Hematopoietic multipotent progenitor cell treated with erythropoietin and hydrocortisone succinate and interleukin-3 and kit ligand, for 6 days (in vitro differentiated cells): ENCODE measurements at places on chromosomes 6 and 20.

DNA sequence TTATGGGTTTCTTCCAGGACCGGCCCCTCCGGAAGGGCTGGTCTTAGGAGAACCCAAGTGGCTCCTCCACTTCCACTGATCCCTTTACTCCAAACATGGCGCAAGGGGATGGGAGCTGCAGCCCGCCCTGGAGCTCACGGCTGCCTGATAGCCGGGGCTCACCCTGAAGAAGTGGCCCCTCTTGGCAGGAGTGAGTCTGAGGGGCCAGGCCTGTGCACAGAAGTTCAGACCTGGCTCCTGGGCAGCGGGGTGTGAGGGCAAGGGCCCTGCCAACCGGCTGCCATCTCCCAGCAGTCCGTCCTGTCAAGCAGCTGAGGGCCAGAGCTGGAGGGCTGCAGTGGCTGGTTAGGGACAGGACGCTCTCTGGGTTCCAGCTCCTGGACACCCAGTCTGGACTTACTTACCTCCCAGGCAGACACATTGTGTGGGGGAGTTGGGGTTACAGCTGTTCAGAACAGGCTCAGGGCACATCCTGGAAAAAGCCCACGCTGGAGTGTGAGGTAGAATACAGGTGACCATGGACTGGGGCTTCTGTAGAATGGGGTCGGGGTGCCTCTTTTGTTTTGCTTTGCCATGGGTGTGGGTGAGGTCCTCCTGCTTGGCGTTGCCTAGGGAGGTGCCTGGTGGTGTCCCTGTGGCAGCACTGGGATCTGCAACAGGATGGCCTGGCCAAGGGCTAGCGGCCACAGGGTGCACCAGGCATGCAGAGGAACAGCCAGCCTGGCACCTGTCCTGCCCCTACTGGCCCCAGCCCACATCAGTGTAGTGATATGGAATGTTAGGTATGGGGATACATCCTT, 88.4 kb downstream of the ASXL1 start:
- no peak for DNase-seq

DNA sequence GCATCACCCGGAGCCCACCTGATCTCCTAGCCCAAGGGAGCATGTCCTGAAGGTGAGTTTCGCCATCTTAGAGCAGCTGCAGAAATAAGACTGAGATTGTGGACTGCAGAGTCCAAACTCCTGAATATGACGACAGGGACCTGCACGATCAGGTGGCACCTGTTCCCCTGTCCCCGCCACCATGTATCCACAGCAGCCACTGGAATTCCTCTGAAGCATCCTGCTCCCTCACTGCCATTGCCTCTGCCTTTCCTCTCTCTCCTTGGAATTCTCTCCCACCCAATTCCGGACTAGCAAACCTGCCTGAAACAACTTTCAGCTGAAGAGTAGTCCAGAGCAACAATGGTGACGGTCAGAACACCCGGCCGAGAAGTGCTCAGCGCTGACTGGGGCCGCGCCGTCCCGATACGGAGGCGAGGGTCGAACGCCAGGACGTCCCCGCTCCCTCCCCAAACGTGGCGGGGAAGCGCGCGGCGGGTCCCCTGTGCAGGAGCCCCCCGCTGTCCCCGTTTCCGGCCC, 694 bp upstream of the FAM120B start:
- DNase-seq = no peak

DNA sequence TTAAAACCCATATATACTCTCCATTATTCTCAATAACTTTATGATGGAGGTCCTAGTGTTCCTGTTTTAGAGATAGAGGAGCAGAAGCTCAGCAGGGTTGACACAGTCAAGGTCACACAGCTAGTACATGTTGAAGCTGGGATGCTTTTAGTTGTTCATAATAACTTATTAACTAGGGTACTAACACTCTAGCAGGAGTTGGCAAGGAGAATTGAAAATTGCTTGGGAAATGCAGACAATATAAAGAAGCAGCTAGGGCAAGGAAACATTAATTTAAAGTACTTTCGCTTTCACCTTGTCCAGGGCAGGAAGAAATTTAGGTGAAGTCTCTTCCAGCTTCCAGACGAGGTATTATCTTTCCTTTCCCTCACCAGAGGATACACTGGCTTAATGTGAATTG, 133.7 kb downstream of the RCAN2 start:
- DNase-seq = no peak

GRCh38 chr20:49516916-49517804, 34.7 kb upstream of the KCNB1 start:
- DNase-seq = no peak

DNA sequence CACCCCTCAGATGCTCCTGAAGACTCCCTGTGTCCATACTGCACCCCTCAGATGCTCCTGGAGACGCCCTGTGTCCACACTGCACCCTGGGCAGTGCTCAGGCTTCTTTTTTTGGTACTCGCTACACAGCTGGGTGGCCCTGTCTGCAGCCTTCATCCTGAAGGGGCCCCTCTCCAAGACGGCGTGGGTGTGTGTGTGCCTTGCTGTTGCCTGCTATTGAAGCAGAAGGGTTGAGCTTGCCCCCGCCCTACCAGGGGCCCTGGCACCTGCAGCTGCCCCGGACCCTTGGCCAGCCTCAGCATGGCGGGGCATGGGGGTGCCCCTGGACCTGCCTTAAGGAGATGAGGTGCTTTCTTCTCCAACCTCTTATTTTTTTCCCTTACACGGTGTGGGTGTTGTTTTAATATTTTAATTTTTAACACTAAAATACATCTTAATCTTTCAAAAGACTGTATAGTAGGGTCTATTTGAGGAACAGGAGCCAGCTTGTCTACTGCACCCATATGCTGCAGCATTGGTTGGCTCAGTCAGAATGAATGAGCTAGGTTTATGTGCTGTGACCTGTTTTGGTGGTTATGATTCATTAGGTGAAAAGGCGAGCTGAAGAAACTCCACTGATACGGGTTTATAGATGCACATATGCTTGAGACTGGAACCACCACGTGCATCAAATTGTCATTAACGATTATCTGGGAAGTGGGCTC, 135.9 kb downstream of the AGPAT4 start:
- no peak for DNase-seq

DNA sequence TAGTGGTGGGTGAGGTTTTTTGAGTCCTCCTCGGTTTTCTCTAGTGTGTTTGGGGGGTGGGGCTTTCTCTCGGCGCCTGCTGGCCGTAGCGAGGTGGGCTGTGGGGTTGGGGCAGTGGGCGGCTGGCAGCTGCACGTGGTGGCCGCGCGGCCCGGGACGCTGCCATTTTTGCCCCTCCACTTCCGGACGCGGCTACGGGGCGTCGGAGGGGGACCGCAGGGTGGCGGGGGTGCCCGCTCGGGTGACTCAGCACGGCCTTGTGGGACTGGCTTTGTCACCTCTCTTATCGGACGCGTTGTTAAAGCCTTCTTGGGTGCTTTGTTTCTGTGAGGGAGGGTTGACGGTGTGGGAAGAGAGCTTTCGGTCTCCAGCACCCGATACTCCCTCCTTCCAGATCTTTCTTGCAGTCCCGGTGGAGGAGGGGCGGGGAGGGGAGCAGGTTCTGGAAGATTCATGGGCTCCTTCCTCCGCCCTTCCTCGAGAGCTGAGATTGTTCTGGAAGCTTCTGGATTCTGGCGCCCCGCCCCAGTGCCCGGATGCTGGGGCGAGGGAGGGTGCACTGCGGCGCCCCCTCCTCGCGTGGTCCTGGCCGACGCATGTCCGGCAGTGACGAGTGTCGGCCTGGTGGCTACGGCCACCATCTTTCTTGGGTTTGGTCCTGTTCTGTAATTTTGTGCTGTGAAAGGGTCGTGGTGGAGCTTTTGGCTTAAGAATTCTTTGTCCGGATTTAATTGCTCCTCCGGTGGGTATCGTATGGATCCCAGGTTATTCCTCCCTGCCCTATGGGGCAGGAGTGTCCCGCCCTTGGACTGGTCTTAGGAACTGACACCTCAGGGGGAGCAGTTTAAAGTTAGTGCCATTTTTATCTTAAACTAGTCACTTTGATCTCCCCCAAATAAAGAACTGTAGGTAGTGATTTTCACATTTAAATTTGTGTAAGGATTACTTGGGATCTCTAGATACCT, 719 bp downstream of the HSP90AB1 start:
- DNase-seq = peak; percentile 90

- DNase-seq = peak; percentile 75
Observed at GRCh38 chr6:26124781-26125685, 37.8 kb downstream of the HFE start.

- peak; percentile 77 for DNase-seq
Observed at GRCh38 chr20:40506537-40506939, 182.5 kb downstream of the MAFB start.

DNA sequence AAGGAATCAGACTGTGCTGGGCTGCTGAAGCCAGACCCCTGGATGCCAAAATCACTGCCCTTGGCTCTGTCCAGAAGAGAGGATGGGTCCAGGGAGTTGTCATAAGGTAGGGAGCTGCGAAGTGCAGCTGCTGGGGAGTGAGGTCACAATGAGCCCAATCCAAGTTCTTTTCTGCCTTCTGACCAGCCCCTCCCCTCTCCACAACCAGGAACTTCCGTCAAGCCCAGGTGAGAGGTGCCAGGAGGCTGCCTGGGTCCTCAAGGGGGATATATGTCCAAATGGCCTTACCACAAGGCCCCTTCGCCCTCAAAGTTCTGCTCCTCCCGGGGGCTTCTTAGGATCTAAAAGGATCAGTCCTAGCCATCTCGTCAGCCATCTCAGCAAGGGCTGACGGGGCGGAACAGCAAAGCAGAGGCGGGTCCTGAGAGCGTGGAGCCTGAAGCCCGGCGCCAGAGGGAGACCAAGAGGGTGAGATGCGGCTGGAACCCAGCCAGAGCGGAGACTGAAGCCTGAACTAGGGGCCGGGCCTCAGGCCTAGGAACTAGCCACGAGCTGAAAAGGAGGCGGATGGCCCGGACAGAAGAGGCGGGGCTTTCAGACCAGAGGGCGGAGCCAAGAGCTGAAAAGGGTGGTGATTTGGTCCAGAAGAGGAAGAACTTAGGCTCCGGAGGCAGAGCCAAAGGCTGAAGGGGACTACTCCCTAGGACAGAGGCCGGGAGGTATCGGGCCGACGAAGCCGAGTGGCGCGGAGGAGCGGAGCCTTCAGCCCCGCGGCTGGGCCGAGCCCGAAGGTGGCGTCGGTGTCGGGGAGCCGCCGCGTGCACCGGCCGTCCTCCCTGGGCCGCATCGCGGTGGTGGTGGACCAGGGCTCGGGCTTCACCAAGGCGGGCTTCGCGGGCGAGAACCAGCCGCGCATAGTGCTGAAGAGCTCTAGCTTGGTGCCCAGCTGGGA, at the start of gene ACTL10:
ACTL10 (plus strand) TSS at position 651 of the 952 bp plus-strand sequence. CDS start 555 bp downstream, outside the sequence.
- DNase-seq = peak; percentile 99

DNA sequence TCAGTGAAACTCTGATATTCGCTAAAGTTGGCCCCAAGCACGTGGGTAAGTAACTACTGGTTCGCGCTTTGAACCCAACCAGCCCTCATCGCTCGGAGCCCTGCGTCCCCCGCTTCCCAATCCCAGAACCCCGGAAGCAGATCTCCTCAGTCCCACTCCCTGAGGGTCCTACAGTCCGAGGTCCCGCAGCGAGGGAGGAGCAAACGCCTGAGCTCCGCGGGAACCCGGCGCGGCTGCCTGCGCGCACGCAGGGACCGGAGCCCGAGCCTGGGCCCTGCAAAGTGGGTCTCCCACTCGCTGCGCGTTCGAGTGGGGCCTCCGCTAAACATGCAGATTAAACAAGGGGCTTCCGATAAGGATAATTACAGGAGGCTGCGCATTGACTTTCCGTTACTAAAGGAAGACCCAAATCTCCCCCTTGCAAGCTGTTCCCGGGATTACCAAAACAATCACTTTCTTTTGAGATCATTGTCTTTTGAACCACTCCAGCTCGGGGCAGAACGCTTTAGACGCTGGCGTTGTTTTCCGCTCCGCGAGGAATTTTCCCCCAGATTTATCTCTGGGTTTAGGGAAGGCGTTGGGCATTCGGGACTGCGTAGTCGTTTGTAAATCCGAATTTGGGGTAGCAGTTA, 1.3 kb upstream of the VSX1 start:
- DNase-seq = no peak

GRCh38 chr6:75922226-75922625, 150.2 kb downstream of the IMPG1 start:
- DNase-seq = no peak

GRCh38 chr6:13091192-13091591, 237.1 kb downstream of the TBC1D7 start:
- DNase-seq = no peak

DNA sequence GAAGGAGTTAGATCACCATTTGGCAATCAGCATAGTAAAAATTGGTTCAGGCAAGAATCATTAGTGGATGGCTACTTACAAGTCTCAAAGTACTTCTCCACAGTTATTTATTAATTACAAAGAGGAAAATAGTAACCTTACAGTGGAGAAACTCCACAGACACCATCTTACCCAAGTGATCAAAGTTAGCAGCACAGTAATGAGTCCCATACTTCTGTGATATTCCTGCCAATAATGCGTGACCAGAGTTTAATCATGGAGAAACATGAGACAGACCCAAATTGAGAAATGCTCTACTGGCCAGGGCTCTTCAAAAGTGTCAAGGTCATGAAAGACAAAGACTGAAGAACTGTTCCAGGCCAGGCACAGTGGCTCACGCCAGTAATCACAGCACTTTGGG, 9.5 kb downstream of the TBC1D7 start:
- no peak for DNase-seq

GRCh38 chr6:118787724-118788423, 106.1 kb upstream of the ASF1A start:
- DNase-seq = peak; percentile 11

DNA sequence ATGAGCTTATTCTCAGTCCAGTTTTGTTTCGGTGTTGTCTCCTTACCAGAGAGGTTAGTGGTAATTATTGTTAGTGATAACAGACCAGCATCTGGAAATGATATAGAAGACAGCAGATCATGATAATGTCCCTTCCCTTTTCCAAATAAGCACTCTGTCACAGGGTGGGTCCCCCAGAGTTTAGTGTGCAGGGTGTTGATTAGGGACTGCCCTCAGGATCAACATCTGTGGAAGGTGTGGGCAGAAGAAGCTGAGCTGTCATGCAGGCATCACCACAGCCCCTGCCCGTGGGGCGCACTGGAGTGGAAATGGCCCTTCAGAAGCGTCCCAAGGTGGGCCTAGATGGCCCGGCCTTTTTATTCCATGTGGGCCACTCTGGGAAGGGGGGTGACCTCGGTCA, 67.6 kb upstream of the DTNBP1 start:
- peak; percentile 74 for DNase-seq

- DNase-seq = no peak
Observed at GRCh38 chr6:37265860-37266259, 7.9 kb upstream of the TMEM217 start.

DNA sequence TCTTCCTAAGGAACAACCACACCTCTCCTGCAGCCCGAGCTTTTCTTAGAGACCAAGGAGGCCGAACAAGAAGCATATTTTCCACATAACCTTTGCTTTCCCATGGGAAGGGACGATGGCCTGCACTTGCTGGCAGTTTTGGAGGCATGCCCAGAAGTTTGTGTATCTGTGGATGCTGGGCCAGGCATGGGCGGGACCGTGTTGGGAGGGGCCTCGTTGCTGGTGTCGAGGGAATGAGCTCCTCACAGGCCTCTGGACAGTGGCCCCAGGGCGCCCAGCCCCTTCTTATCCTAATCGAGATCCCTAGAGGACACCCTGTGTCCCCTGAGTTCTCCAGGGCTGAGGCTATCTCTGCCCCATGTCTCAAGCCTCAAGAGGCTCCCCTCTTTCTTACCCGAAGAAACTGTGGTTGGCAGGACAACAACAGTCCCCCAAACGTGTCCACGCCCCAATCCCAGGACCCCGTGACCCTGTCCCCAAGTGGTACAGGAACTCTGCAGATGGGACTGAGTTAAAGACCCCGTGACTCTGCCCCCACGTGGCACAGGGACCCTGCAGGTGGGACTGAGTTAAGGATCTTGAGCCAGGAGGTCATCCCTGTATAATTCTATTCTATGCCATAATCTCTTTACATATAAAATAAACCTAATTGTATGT, 99.5 kb upstream of the BHLHE23 start:
- DNase-seq = no peak
